NCI-H2171 (cell line): ENCODE measurements at places on chromosomes 3 and 15.

DNA sequence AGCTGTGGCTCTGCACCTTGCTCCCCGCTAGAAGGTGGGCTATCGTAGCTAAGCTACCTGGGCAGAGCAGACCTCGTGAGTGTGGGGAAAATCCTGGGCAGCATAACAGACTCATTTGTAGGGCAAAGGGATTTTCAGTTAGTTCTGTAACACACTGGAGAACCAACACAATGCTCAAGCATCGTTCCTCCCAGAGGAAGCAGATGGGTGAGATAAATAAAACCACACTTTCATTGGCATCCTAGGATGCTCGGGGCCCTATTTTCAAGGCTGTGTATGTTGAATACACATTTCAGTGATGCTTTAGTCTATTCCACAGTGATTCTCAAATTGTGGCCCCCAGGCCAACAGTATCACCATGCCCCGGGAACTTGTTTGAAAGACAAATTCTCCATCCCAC, 20.0 kb downstream of the LIPC start:
- DNase-seq, result no peak

DNA sequence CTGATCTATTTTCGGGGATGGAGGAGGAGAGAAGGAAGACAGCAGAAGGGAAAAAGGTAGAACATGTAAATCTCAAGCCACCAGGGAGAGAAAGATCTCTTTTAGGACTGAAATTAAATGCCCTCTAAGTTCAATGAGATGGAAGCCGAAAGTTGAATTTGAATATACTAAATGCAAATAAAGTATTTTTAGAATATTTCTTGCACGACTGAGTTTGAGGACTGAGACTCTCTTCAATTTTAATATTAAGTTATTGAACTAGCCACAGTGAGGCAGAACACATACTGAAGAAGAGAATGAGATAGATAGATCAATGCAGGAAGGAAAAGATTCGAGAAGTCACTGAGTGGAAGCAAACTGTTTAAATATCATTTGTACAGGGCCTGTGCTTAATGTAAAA, 399.9 kb upstream of the CBLB start:
- DNase-seq, result no peak

GRCh38 chr3:185977679-185978040, 39.8 kb upstream of the TRA2B start:
- no peak for DNase-seq

GRCh38 chr3:142857056-142857455, 31.8 kb downstream of the PCOLCE2 start:
- peak; percentile 81 for DNase-seq

DNA sequence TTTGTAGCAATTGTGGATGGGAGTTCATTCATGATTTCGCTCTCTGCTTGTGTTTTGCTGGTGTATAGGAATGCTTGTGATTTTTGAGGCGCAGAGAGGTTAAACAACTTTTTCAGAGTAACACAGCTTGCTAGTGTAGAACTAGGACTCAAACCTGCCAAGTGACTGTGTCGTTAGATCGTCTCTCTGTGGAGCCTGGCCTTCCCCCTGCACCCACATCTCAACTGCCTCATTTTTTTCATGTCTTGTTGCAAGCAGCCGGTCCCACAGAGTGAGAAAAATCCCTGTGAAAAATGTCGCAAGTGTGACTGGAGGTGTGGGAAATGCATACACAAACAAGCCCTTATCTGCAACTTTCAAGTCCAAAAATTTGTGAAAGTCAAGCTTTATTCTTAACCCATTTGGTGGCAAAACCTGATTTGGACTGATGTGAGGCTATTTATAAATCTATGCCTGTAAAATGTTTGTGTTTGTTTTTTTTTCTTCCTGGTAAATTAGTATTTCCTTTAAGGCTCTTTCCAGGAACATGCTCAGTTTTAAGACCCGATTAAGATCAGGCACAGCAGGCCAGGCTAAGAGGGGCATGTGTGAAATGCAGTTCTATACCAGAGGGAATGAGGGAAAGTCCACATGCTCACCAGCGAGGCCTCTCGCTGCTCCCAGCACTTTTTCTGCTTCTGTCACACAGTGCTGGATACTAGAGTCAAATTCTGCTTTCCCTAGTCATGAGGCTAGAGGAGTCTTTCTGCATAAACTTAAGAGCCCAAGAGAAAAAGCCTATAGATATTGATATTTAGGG, 25.8 kb downstream of the ST6GAL1 start:
- no peak for DNase-seq

DNA sequence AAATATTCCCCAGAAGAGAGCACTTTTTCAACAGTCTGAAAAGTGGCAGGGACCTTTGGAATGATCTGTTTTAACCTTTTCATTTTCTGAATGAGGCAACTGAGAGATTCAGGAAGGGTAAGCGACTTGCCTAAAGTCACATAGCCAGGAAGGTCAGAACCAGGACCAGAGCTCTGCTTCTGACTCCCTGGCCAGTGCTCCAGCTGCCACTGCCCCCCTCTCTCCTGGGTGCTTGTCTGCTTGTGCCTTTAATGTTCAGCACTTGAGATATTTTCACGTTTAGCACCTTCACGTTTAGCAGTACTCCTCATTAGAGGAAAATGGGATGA, 68.3 kb downstream of the SMAD3 start:
- no peak for DNase-seq

GRCh38 chr3:101819649-101820206, 29.6 kb upstream of the NFKBIZ start:
- no peak for DNase-seq

- DNase-seq, result no peak
Observed at GRCh38 chr15:95944661-95945255, 385.7 kb upstream of the NR2F2 start.
